ENCODE measurements at places on chromosomes 4 and X. TPM values are rescaled to one million over a fixed set of nuclear protein-coding genes. Genes with fewer than 3 reads are reported as not detected.

- no peak for DNase-seq
Measured at GRCh38 chrX:57915680-57916079, 5.4 kb upstream of the ZXDA start.

DNA sequence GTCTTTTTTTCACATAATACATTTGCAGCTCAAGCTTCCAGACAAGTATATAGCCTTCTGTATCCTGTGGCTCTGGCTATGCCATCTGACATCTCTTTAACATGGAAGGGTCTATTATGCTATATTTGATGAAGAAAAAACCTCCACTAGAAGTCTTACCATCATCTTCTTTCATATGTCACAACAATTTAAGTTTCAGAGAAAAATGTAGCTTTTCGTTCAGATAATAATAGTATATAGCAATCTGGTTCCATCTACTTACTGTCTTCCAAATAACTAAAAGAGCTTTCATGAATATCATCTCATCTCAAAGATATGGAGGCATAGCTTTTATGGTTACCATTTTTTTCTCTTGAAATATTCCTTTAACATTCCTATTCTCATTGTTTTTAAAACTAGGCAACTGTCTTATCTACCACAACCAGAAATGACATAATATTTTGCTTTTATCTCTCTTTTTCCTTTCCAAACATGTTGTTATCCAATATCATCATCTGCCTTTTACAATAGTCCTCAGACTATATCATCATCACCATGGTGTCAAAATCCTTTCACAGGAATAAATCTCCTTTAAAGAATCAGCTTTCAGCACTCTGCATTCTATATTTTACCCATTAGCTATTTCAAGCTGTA lies 1005.1 kb downstream of the PDHA2 start:
- DNase-seq: no peak

DNA sequence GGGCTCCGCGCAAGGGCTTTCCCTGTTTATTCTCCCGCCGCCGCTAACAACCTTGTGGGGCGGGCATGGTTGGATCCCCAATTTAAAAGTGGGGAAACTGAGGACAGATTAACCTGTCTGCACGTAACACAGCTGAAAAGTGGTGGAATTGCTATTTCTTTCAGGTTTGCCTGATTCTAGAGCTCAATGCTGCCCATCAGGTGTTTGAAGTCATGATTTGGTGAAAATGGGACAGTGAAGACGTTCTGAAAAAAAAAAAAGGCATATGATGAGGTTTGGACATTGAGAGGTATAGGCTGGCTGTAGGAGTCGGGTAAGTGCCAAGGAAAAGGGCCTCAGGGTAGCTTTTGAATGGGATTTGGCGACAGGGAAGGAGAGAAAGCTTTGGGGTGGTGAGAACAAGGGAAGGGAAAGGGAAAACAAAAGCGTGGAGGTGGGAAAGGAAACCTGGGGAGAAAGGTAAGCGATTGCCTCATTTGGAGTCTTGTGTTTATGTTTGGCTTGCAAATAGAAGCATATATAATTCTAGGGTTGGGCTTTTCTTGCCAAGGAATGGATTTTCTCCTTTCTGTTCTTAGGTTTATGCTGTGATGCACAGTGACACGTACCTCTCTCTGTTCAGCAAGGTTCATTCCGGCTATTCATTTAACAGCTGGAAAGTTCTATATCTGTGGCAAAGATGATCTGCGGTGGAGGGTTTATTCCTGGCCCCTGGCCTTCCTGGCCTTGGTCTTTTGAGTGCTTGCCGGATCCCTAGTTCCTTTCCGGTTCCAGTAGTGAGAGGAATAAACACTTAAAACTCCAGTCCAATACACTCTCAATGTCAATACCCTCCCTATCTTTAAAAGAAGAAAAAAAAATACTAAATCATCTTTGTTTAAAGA lies 2.4 kb upstream of the STIM2 start:
- peak; percentile 39 for DNase-seq

DNA sequence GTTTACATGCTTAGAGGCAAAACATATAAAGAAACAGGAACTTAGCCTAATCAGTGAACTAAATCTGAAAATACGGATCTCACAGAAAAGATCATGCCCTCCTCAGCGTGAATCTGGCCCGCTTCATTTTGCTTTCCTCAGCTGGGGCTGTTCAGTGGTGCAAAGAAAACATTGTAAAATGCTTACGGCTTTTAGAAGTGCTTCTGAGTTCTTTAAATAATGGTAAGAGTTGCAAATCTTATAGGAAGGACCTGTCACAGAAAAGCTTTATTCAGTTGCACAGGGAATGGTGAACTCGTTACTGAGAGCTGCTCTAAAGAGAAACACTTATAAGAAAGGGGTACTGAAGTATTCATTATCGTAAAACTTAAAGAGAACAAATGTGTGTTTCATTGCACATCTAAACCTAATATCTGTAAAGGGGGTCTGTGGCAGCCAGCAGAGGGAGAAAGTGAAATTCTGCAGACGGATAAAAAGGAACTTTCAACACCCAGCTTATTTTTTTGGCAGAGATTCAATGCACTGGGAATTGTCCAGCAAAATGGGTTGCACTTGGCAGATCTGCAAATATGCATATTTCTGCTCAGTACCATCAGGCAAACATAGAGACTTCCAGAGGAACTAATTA lies 139.2 kb upstream of the ANK2 start:
- no peak for DNase-seq

GRCh38 chr4:99383399-99383798 lies 30.9 kb upstream of the ADH1C start:
- no peak for DNase-seq

Gene RENBP
- 0.08 TPM for total RNA-seq

Gene RBM41
- total RNA-seq: 11.1 TPM

GRCh38 chr4:76515975-76516843 lies 81.2 kb downstream of the SHROOM3 start:
- DNase-seq: peak; percentile 37

DNA sequence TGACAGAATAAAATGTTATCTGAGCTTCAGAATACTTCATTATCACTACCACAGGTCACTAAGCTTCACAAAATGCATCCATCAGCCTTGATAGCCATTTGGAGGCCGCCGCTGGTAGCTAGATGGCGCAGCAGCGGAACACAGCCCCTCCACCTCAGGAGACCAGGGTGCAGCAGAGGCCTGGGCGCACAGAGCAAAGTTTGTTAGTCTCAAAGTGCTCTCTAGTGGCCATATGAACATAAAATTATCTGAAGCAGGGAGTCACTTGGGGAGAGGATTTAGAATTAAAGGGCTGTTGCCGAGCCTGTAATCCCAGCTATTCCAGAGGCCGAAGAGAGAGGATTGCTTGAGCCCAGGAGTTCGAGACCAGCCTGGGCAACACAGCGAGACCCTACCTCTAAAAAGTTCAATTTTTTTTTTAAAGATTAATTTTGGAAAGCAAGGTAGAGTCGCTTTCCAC lies 8.1 kb upstream of the DCTD start:
- DNase-seq: peak; percentile 75

DNA sequence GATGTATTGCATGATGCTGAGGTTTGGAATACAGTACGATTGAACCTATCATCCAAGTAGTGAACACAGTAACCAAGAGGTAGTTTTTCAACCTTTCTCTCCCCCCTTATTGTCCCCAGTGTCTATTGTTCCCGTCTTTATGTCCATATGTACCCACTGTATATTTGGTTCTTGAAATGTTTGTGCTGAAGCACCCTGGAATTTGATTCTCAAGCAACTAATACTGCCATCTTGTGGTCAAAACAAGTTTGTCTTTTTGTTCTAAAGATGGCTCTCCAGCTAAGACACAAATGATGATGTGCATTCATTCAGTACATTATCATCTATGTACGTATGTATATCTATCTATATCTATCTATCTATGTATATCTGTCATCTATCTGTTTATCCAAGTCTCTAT lies 33.5 kb upstream of the DCX start:
- peak; percentile 54 for DNase-seq

DNA sequence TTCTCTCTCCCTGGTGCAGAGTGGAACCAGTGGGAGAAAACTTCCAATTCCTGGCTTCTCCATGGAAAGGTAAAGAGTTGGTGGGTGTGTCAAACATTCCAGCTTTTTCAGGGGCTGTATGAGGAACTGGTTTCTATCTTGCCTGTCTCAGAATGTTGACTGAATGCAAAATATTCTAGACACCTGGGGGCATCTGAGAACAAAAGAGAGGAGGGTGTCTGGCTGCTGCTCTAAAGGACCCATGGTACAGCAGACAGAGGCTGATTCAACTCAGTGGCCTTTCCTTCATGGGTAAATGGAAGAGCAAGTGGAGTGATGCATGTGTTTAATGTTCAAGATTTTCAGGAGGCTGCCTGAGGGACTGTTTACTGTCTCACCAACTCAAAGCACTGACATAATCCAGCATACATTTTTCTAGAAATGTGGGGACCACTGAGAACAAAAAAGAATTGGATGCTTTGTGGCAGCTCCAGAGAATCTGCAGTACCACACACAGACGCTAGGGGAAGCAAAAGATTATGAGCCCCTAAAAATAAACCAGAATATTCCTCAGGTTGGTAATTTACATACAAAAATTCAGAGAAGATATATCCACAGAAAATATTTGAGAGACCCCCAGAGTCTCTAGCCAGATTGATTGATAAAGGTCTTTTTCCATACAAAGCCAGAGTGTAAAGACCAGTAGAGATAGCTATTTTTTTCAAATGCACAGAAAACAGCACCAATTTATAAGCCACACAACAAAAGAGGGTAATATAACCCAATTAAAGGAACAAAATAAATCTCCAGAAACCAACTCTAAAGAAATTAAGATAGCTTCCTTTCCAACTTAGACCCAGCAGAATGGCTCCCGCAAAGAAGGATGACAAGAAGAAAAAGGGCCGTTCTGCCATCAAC lies 48.0 kb upstream of the STARD8 start:
- DNase-seq: peak; percentile 37

DNA sequence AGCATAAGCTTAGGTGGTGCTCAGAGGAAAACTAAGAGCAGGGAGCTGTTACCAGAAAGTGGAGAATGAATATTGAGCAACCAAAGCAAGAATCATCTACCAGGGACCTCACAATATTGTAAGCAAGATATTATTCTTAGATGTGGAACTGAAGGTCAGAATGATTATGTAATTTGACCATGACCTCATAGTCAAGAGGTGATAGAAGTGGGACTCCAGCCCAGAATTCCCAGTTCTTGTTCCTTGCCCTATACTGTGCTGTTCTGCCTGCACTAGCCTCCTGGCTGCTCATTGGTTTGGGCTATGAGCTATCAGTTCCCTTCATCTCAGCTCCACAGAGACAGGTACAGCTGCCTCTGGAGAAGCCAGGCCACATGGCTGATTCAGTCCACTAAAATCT lies 229.4 kb downstream of the LDB2 start:
- no peak for DNase-seq

Gene MND1
- 3.9 TPM for total RNA-seq

DNA sequence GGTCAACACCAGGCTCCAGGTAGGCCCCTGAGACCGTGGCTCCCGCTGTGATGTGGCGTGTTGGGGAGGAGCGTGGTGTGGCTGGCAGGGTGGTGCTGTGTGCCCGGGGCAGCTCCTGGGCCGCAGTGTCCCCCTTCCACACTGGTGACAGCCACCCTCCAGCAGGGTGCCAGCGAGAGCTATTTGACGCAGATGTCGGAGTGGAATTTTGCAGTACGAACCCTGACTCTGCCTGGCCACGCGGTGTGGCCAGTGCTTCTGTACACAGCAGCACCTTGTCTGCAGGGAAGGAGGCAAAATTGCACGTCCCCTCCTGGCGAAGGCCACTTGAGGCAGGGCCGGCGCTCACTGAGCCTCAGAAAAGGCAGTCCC lies 53.2 kb downstream of the CPZ start:
- no peak for DNase-seq

GRCh38 chr4:115580901-115581300 lies 467.5 kb upstream of the NDST4 start:
- DNase-seq: no peak

Gene NEUROG2
- not detected for total RNA-seq

- no peak for DNase-seq
Measured at GRCh38 chr4:122293374-122294365, 85.1 kb upstream of the ADAD1 start.
